Mesendoderm (in vitro differentiated cells): ENCODE measurements at places on chromosomes 3 and 15.

GRCh38 chr3:58335652-58335947, 2.9 kb downstream of the PXK start:
- no peak overlapping the region for H3K4me3 ChIP-seq
- no peaks in the 10 kb centered on the region for H3K27me3 ChIP-seq
- H3K27ac ChIP-seq, result no peak overlapping the region

- no peak for DNase-seq
- H3K27me3 ChIP-seq, result no peaks in the 10 kb centered on the region
- no peak overlapping the region for H3K4me3 ChIP-seq
- no peak overlapping the region for H3K27ac ChIP-seq
- H3K36me3 ChIP-seq, result no peaks in the 10 kb centered on the region
- H3K4me1 ChIP-seq, result no peaks in the 10 kb centered on the region
Measured at GRCh38 chr3:138027821-138028220, 17.9 kb downstream of the CLDN18 start.

DNA sequence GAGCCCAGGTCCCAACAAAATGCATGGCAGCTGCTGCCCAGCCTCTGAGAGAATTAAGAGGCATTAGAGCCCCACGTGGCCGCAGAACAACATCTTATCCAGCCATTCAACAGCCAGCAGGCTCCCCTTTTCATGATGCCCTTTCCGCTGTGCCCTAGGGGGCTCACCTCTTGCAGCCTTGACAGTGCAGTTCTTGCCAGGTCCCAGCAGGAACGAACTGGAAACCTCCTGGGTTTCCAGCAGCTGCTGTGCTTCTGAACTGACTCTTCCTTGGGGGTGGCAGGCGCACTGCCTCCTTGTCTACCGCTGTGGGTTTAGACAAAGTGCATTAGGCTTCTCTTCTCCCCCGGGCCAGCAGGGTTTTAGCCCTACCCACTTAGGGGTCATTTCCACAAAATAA, 85.2 kb downstream of the FAM174B start:
- H3K4me3 ChIP-seq, result no peak overlapping the region
- no peaks in the 10 kb centered on the region for H3K36me3 ChIP-seq
- H3K27me3 ChIP-seq, result no peaks in the 10 kb centered on the region
- H3K27ac ChIP-seq, result no peak overlapping the region

- no peaks in the 10 kb centered on the region for H3K4me1 ChIP-seq
- H3K36me3 ChIP-seq, result no peaks in the 10 kb centered on the region
- no peak overlapping the region for H3K27ac ChIP-seq
- no peak overlapping the region for H3K4me3 ChIP-seq
Measured at GRCh38 chr15:70264014-70264582, 166.4 kb upstream of the TLE3 start.

DNA sequence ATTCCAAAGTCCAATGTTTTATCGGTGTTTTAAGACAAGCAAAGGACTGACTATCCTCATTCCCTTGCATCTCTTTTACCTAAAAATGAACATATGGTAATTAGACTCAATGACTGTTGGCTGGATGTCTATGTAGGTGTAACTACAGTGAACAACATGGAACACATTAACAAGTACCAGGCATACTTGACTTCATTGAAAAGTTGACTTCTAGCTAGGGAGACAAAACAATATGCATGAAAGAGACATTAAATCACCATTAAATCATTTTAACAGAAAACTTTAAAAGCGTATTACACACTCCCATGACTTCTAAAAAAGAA, 34.3 kb upstream of the ANPEP start:
- no peak overlapping the region for H3K27ac ChIP-seq
- no peaks in the 10 kb centered on the region for H3K4me1 ChIP-seq
- H3K27me3 ChIP-seq, result no peaks in the 10 kb centered on the region
- DNase-seq, result no peak
- H3K4me3 ChIP-seq, result no peak overlapping the region
